ENCODE measurements at places on chromosomes 16 and 17.

DNA sequence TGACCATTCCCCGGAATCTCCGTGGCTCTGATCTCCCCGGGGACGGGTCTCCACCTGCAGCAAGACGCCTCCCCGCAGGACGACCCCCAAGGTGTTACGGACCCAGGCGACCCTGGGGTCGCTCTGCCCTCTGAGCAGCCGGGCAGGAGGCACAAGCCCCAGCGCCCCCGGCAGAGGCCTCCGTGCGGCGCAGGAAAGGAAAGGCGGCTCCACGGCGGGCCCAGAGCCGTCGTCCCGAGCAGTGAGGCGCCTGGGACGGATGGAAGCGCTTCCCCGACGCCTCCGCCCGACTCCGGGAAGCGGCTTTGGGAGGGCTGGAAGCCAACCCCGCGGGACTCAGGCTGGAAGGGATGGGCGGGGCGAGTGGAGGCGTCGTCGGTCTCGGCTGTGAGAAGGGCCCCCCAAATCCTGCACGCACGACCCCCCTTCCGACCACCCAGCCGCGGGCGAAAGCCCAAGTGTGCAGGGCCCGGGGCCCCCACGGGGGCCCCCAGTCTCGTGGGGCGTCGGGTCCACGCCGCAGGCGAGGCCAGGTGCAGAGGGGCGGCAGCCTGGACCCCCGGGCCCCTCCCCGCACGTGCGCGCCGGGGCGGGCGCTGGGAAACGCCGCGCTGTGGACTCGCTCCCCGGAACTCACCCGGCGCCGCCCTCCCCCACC lies 32.7 kb upstream of the RPH3AL start:
- no peak for DNase-seq

DNA sequence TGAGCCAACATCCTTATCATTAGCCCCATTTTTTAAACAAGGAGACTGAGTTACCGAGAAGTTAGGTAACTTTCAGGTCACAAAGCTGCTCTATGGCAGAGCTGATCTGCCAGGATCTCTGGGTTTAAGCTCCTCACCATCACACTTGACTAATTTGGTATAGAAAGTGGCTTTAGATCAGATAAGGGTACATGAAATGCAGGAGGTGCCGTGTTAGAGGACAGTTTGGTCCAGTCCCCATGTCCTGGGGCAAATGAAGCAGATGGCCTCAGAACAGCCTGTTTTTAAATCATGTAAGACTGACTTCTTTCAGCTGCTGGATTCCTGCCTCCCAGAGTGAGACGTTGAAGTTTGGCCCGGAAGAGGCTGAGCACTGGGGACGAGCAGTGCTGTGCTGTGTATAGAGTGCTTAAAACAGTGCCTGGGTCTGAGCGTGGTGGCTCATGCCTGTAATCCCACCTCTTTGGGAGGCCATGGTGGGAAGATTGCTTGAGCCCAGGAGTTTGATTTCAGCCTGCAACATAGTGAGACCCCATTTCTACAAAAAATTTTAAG lies 187.0 kb upstream of the CACNG3 start:
- no peak for DNase-seq

DNA sequence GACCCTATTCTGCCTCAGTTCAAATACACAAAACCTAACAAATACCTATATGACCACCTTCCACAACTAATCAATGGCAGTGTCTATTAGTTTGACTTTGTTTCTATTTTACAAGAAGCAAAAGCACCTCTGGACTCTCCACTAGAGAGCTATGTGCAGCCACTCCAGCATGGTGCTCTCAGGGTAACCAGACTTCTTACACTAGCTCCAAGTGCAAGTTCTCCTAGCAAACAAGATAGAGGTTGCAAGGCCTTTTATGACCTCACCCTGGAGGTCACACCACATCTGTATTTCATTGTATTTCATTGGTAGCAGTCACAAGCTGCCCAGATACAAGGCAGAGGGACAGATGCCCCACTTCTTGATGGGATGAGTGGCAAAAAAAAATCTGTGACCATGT lies 8.3 kb upstream of the ZNF263 start:
- no peak for DNase-seq

DNA sequence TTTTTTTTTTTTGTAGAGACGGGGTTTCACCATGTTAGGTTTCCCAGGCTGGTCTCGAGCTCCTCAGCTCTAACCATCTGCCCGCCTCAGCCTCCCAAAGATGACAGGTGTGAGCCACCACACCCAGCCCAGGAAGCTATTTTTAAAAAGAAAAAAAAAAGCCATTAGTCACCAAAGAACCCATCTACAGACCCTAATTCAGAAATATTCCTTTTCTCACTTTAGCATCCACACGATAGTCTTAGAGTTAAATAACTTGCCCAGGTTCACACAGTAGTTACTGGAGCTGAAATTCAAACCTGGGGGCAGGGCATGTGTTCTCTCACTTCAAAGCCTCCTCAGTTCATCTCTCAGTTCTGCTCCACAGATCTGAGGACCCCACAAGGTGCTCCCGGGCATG lies 70.3 kb upstream of the NOL11 start:
- DNase-seq = no peak

DNA sequence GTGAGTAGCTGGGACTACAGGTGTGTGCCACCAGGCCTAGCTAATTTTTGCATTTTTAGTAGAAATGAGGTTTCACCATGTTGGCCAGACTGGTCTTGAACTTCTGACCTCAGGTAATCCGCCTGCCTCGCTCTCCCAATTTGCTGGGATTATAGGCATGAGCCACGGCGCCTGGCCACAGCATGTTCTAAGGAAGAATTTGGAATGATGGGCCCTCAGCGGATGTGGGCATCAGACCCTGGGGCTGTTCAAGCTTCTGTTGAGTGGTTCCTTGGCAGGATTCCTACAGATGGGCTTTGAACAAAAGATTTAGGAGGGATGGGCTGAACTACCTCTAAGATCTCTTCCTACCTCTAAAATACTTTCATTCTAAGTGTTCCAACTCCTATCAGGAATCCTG lies 4.1 kb downstream of the PRPSAP2 start:
- DNase-seq = no peak

DNA sequence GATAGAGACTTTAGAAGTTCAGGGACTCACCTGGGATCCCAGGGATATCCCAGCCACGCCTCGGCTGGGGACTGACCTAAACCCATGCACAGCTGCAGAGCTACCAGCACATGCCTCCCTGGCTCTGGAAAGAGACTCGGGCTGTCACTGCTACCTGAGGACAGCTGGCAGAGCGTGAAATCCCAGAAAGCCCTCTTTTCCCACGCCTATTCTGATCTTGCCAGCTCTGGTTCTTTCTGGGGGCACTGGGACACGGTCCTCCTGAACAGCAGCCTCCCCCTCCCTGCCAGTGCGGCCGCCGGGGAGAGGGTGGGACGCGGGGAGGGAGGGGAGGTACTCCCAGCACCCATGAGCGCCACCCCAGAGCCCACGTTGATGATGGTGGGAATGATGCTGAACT lies 10.8 kb downstream of the P2RX5 start:
- no peak for DNase-seq

- no peak for DNase-seq
Measured at GRCh38 chr17:47363171-47363570, 39.4 kb downstream of the EFCAB13 start.
